Pancreas (tissue), 10 donors: ENCODE measurements at places on chromosomes 1 and 21.

DNA sequence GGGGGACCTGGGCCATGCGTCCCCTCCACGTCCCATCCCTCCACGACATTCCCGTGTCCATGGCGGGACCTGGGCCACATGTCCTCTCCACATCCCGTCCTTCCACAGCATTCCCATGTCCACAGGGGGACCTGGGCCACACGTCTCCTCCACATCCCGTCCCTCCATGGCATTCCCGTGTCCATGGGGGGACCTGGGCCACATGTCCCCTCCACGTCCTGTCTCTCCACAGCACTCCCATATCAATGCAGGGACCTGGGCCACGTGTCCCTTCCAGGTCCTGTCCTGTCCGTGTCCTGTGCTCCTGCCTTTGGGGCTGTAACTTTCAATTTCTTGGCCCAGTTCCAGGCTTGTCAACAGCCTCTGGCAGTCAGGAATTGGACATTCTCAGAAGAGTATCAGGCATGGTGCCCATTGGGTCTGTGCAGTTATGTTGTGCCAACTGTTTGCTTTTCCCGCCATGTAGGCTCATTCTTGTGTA is 47.1 kb downstream of the WNT9A start:
- H3K36me3 ChIP-seq: no peaks in the 10 kb centered on the region
- DNase-seq: no peak
- no peaks in the 10 kb centered on the region for H3K27me3 ChIP-seq
- H3K27ac ChIP-seq: no peak overlapping the region
- H3K4me1 ChIP-seq: no peaks in the 10 kb centered on the region
- H3K4me3 ChIP-seq: no peak overlapping the region

DNA sequence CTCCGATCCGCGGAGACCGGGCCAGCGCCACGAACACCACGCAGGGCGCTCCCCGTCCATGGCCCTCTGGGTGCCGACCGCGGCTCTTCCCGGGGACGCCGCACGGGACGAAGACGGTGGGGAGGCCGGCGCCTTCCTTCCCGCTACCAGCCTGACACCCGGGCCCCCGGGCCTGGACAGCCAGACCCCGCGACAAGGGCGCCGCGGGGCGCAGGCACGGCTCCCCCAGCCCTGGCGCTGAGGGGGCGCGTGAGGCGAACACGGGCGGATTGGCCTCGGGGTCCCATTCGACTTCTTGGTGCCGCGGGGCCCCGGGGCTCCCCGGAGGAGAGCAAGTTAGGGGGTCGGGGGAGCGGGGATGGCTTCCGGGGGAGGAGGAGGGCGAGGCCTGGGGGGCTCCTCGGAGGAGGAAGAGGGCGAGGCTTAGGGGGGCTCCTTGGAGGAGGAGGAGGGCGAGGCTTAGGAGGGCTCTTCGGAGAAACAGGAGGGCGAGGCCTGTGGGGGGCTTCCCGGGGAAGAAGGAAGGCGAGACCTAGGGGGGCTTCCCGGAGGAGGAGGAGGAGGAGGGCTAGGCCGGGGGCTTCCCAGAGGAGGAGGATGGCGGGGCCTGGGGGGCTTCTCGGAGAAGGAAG is 537 bp upstream of the KLHL17 start:
- no peaks in the 10 kb centered on the region for H3K27me3 ChIP-seq
- peak overlapping the region; percentile 98 for H3K4me3 ChIP-seq
- peaks cover 3% of the 10 kb centered on the region for H3K4me1 ChIP-seq
- H3K36me3 ChIP-seq: no peaks in the 10 kb centered on the region
- DNase-seq: no peak

- H3K4me3 ChIP-seq: no peak overlapping the region
- H3K27me3 ChIP-seq: no peaks in the 10 kb centered on the region
- H3K27ac ChIP-seq: no peak overlapping the region
Observed at GRCh38 chr1:9213956-9214355, 20.6 kb upstream of the H6PD start.

DNA sequence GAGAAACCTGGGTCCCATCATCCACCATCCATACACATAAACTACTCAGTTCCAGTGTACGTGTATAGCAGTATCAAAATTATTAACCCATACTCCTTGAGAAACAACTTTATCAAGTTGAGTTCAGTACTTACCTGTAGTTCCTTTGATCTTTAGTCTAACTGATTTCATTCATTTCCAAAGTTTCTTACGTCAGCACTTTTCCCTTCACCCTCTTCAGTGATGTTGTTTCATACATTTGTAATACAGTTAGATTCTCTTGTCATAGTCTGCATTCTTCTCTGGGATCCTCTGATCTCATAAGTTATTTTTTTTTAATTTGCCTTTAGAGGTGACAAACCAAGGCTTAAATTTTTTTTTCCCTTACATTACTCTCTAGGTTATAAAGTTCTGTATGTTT is 143.2 kb downstream of the PIK3R3 start:
- H3K4me3 ChIP-seq: no peak overlapping the region
- H3K27ac ChIP-seq: no peak overlapping the region
- no peaks in the 10 kb centered on the region for H3K4me1 ChIP-seq
- no peak for DNase-seq
- no peaks in the 10 kb centered on the region for H3K36me3 ChIP-seq
- H3K27me3 ChIP-seq: no peaks in the 10 kb centered on the region

DNA sequence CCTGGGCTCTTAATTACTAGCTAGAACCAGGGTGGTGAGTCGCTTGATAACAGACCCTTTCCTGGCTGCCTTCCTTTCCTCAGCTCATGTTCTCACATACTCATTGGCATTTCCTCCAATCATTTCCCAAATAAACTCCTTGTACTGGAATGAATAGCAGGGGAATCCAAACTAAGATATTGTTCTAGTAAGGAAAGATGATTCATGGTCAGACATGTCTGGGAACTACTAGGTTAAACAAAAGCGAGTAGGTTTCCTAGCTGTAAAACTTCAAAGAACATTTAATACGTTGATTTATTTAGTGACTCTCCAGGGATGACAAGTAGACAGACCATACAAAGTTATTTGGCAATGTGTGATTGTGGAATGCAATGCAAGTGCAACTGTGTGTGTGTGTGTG is 121.2 kb upstream of the KCNJ6 start:
- no peaks in the 10 kb centered on the region for H3K27me3 ChIP-seq
- H3K36me3 ChIP-seq: no peaks in the 10 kb centered on the region
- H3K4me1 ChIP-seq: no peaks in the 10 kb centered on the region
- H3K4me3 ChIP-seq: no peak overlapping the region

GRCh38 chr21:33480481-33481103 is 818 bp upstream of the TMEM50B start:
- H3K36me3 ChIP-seq: no peaks in the 10 kb centered on the region
- peaks cover 6% of the 10 kb centered on the region for H3K4me1 ChIP-seq
- H3K27me3 ChIP-seq: no peaks in the 10 kb centered on the region
- no peak for DNase-seq

- H3K4me1 ChIP-seq: no peaks in the 10 kb centered on the region
- peak overlapping the region; percentile 36 for H3K4me3 ChIP-seq
- H3K27ac ChIP-seq: peak overlapping the region; percentile 87
- no peaks in the 10 kb centered on the region for H3K36me3 ChIP-seq
- DNase-seq: peak; percentile 85
Observed at GRCh38 chr1:50978144-50978851, 8.3 kb downstream of the CDKN2C start.

DNA sequence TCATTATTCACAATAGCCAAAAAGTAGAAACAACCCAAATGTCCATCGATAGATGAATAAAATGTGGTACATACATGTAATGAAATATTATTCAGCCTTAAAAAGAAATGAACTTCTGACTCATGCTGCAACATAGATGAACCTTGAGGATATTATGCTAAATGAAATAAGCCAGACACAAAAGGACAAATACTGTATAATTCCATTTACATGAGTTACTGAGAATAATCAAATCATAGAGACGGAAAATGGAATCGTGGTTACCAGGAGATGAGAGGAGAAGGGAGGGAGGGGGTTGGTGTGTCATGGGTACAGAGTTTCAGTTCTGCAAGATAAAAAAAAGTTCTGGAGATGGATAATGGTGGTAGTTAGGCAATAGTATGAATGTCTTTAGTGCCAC is 184.1 kb downstream of the PSMG1 start:
- no peaks in the 10 kb centered on the region for H3K27me3 ChIP-seq
- no peaks in the 10 kb centered on the region for H3K36me3 ChIP-seq
- no peak overlapping the region for H3K4me3 ChIP-seq

GRCh38 chr1:242146652-242147051 is 147.8 kb upstream of the MAP1LC3C start:
- DNase-seq: no peak
- no peaks in the 10 kb centered on the region for H3K27me3 ChIP-seq

DNA sequence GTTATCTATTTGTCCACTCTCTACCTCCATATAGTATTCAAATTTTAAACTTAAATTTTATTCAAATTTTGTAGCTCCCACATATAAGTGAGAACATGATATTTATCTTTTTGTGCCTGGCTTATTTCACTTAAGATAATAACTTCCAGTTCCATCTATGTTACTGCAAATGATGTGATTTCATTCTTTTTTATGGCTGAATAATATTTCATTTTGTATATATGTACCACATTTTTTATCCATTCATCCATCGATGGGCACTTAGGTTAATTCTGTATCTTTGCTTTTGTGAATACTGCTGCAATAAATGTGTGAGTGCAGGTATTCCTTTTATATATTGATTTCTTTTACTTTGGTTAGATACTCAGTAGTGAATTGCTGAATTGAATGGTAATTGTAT is 2.1 kb downstream of the DNAH14 start:
- no peaks in the 10 kb centered on the region for H3K36me3 ChIP-seq
- H3K27ac ChIP-seq: no peak overlapping the region
- no peaks in the 10 kb centered on the region for H3K27me3 ChIP-seq
- no peaks in the 10 kb centered on the region for H3K4me1 ChIP-seq

DNA sequence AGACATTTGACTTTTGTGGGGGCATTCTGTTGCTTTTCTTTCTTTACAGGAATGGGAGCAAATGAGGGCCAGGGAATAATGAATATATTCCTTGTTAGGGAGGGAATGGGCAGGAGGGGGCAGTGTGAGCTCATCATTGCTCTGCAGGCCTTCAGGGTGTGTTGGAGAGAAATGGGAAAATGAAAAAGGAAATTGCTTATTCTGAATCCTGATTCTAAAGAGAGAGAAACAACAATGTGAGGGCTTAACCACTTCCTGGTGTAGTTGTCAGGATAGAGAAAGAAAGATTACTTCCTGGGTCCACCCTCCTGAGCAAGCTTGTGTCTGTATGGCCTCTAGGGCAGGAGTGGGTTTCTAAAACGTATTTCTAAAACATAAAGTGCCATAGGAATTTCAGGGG is 28.3 kb downstream of the VANGL2 start:
- H3K27ac ChIP-seq: no peak overlapping the region
- H3K27me3 ChIP-seq: no peaks in the 10 kb centered on the region
- DNase-seq: no peak

- DNase-seq: no peak
- H3K27me3 ChIP-seq: no peaks in the 10 kb centered on the region
- H3K27ac ChIP-seq: no peak overlapping the region
- no peaks in the 10 kb centered on the region for H3K4me1 ChIP-seq
- no peak overlapping the region for H3K4me3 ChIP-seq
Observed at GRCh38 chr21:41861987-41862386, 17.2 kb downstream of the PRDM15 start.
